Retinal pigment epithelial cell (primary cell): ENCODE measurements at places on chromosomes 6 and 20.

DNA sequence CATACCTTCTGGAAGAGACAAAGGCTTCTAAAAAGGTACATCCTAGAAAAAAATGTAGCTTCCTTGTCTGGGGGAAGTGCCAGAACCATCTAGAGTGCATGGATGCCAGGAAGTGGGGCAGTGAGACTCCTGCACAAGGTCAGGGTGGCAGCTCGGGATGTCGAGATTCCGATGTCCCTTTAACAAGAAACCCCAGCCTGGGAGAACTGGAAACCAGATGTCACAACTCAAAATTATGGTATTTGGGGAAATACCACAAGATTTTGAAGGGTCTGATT, 168.4 kb downstream of the ZDHHC14 start:
- DNase-seq: no peak

DNA sequence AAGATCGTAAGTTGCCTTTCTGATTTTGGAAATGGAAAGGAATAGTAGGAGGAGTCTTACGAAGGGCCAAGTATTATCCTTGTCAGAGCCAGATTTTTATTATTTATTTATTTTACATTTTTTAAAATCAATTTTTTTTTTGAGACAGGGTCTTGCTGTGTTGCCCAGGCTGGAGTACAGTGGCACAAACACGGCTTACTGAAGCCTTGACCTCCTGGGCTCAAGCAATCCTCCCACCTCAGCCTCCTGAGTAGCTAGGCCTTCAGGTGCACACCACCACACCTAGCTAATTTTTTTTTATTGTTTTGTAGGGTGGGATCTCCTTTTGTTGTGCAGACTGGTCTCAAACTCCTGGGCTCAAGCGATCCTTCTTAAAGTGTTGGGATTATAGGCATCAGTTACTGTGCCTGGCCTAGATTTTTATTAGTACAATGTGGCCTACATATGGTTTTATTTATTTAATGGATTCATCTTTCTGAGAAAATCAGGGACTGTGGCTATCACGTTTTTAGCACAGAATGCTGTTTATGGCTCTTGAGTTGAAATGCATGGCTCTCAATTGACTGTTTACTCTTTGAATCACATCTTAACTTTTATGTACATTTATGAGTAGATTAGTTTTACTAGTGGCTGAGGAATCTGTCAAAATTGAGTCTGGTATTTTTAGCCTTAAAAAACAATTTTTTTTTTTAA, 16.7 kb downstream of the CDC5L start:
- no peak for DNase-seq

DNA sequence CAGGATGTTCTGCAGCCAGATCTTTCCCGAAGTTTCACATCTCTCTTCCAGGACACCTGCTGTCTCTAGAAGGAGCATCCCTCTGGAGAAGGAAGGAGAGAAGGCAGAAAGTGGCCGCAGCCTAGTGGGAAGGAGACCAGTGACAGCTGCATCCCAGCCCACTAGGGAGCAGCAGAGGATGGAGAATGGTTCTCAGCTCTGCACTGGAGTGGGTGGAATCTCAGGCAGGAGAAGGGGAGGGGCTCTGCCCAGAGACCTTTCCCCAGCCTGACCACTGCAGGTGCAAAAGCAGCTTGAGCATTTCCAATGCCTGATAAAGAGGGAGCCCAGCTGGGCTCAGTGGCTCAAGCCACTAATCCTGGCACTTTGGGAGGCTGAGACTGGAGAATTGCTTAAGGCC, 32.3 kb downstream of the NCR2 start:
- peak; percentile 21 for DNase-seq

- DNase-seq: no peak
These were observed 115.9 kb upstream of the BMP2 start for GRCh38 chr20:6651561-6651960.

DNA sequence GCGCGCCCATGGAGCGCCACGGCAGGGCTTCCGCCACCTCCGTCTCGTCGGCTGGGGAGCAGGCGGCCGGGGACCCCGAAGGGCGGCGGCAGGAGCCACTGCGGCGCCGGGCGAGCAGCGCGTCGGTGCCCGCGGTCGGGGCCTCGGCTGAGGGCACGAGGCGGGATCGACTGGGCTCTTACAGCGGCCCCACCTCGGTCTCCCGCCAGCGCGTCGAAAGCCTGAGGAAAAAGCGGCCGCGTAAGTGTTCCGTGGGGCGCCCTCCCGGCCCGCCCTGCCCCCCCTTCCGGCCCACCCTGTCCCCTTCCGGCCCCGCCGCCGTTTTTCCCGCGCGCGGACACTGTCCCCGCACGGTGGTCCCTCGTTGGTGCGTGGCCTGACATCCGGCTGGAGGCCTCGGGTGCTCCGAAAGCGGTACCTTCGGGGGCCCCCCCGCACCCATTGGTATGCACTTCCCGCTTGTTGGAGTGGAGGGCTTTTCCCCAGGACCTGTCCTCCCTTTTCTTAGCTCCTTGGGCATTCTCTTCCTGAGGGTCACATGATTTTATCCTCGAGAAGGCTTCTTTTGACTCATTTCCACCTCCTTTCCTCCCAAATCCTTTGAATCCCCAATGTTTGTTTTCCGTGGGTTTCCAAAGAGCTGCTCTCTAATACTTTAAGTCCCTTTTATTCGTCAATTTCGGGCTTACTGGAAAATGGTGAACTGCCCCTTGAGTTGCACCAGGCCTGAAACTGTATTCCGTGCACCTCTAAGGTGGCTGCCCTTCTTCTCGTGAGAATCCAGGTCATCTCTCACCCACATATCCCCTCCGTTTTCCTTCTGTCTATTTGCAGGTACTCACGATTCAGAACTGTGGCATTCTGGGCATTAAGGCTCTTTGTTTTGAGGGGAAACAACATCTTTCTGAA, 556 bp downstream of the PANK2 start:
- DNase-seq: no peak

DNA sequence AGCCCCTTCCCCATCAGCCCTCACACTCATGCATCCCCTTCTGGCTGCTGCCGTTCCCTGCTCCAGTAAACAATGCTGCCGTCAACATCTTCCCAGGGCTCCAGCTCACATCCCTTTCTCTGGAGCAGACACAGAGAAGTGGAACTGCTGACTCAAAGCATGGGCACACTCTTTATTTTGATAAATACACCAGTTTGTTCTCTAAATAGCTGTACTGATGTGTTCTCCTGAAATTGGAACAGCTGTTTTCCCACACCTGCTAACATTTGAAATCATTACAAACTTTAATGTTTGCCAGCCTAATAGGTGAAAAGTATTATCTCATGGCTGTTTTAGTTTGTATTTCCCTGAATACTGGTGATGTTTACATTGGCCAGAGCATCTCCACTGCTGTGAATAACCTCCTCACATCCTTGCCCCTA, 102.1 kb upstream of the NXT1 start:
- DNase-seq: no peak

DNA sequence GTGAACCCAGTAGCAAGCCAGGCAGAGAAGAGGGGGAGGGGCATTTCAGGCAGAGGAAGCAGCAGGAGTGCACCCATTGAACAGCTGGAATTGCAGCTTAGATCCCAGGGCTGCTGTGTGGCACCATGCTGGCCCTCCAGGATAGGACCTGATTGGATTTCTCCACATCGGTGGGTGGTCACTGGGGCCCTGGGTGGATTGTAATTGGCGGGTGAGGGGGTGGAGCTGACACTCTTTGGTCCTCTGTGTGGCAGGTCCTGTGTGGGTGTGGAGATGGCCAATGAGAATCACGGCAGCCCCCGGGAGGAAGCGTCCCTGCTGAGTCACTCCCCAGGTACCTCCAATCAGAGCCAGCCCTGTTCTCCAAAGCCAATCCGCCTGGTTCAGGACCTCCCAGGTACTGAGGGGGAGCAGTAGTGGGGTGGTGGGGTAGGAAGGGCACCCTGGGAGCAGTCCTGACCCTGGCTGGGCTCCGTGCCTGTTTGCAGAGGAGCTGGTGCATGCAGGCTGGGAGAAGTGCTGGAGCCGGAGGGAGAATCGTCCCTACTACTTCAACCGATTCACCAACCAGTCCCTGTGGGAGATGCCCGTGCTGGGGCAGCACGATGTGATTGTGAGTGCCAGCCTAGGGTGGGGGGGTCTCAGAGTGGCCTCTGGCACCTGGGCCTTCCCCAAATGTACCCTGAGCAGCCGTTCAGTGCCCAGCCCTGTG, 4.4 kb downstream of the PCIF1 start:
- DNase-seq: no peak

DNA sequence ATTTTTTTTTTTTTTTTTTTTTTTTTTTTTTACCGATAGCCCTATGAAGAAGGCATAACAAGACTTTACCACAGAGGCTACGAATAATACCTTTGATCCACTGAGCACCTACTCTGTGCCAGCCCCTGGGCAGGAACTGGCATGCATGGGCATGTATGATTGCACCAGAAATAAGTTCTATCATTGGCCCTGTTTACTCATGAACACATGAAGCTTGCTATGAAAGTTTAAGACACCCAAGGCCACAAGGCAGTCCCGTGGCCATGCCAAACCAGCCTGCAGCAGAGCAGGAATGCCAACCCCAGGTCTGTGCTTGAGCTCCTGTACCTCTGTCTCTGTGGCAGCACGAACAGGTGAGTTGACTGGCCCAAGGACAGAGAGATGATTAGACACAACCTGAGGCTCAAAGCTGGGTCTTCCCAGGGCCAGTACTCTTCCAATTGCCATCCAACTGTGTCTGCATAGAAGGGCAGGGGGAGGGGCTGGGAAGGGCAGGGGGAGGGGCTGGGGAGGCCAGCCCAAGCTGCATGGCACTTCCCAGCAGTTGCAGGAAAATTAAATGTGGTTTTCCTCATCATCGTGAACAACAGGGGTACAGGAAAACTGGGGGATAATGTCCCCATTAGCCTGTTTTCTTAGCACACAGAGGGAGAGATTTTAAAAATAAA, 63.5 kb downstream of the LRFN2 start:
- DNase-seq: no peak
